ENCODE measurements at places on chromosomes 6 and 20.

DNA sequence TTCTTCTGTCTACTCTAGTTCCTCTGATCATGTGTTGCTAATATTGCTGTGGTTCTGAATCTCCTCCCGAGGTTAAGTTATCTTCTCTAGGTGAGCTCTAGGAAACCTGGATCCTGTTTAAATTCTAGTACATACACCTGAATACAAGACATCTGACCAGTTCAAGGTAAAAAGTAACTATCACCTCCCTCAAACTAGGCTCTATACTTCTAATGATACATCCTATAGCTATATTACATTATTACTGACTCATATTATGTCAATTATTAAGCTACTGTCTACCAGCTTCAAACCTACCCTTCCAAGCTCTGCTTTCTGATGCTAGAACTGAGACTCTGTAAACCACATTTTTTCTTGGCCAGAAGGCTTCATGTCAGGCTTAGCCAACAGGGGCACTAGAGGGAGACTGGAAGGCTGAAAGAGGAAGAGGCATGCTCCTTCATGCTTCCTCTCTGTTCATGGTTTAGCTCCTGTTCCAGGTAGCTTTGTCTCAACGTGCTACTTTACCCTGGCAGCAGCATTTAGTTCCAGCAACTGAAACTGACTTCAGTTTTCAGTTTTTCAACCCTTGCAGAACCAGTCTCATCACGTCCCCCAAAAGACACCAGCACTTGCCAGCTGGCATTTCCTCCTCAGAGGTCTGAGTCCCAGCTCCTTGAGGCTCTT, 148.4 kb upstream of the TOP1 start:
- DNase-seq = peak; percentile 64

DNA sequence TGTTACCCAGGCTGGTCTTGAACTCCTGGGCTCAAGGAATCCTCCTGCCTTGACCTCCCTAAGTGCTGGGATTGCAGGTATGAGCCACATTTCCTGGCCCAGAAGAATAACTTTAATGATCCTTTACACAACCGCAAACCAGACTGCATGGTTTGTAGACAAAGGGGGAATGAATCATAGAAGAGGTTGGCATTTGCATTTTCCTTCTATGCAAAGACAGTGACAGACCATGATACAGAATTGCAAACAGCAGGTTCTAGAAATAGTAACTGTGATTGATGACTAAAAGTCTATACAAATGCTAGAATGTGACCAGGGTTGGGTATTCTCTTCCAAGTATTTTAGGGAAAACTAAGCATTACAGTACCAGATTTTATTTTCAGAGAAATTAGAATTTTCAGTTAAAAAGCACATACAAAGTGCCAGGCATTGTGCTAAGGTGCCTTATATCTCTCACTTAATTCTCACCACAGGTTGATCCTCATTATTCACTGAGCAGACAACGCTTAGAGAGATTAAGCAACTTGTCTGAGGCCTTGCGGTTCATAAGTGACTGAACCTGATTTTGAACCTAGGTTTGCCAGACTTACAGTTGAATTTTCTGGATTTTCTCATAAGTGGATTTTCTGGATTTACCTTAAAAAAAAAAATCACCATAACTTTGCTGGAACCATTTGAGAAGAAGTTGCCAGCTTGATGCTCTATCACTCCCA, 146.6 kb downstream of the ZFAND3 start:
- DNase-seq = peak; percentile 16

DNA sequence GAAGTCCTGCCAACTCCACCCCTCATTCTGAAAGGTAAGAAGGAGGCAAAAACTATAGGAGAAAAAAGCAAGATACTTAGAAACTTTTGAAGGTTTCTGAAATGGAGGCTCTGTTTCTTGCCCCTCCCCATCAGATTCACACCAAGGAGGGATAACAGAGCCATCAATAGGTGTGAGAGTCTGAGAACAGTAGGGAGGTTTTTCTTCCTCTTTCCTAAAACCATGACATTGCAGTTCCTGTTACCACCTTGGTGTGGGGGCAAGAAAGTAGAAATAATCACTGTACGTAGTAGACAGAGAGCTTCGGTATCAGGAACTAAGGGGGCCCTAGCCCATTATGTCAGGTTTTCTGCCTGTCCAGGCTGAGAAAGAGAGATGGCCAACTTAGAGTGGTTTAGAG, 333.3 kb upstream of the SYNCRIP start:
- DNase-seq = no peak

DNA sequence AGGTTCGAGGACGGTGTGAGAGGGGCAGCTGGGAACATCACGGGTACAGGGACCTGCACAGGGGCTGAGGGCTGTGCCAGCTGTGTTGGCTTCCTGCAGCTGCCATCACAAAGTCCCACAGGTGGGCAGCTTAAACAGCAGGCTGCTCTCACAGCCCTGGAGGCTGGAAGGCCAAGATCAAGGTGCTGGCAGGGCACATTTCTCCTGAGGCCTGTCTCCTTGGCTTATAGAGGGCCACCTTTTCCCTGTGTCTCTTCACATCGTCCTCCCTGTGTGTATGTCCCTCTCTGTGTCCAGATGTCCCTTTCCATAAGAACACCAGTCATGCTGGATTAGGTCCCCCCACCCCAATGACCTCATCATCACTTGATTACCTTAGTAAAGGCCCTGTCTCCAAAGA, 15.1 kb upstream of the MPC1 start:
- DNase-seq = no peak

DNA sequence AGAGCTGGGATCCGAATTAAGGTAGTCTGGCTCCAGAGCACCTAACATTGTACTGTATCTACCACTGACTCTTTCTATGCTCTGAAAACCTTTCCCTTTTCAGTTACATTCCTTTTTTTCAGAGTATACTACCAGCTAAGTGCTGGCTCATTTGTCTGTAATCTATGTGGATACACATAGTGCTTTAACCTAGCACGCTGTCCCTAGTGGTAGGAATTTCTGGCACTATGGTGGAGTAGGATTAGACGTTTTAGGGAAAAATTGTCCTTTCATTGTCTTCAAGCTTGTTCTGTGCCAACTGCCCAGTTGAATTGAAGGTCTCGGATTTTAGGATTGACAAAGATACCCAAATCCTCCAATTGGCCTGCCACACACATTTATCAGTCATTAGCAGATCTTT, 259.1 kb upstream of the FERMT1 start:
- no peak for DNase-seq

- no peak for DNase-seq
These were observed 40.0 kb downstream of the RRBP1 start for GRCh38 chr20:17641993-17642392.
